ENCODE measurements at places on chromosomes 7 and 10.
A peak's percentile ranks its signal among the peaks of the same experiment; 100 is the strongest.

- no peak for DNase-seq
Observed at GRCh38 chr10:130261306-130261705, 125.1 kb downstream of the GLRX3 start.

GRCh38 chr7:26863518-26864308, 677 bp downstream of the SKAP2 start:
- DNase-seq, result no peak

DNA sequence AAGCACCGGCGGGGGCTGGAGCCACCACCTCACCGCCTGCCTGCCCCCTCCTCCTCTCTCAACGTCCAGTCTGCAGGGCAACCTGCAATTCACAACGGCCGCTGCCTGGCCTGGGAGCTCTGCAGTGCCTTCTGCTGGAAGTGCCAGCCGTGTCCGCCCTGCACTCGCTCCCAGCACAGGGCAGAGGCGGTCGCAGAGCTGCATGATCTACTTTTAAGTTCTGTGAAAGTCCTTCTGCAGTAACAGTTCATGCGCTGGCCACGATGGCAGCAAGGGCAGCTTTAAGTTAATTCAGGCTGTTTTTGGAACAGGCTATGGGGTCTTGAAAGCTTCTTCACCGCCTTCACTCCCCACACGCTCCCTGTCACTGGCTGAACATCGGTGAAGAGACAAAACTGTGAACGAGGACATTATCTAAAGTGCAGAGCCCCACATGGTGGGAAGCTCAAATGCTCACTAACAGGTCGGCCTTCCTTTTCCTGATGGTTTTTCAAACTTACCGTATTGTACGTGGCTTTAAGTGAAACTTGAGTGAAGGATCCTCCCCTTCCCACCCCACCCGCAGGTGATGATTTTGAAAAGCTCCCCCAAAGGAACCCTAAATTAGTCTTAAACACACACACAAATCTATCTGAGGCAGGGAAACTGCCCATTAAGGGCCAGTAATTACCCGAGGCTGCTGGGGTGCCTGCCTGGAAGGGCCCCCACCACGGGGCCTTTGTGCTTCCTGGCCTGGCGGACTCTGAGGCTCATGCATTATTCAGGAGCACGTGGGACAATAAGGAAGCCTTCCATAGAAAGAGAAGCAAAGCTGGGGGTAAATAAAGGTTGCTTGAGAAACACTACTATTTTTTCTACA, 504.3 kb downstream of the DNAJB6 start:
- DNase-seq, result no peak

- peak; percentile 53 for DNase-seq
Observed at GRCh38 chr7:47335557-47336471, 246.1 kb downstream of the TNS3 start.

GRCh38 chr10:70578371-70578947, 24.1 kb downstream of the PRF1 start:
- no peak for DNase-seq

GRCh38 chr10:13891128-13892000, 304.6 kb downstream of the PRPF18 start:
- no peak for DNase-seq

- DNase-seq, result no peak
Observed at GRCh38 chr7:19982841-19983835, 209.7 kb upstream of the TMEM196 start.

GRCh38 chr7:105439174-105439893, 50.6 kb upstream of the SRPK2 start:
- DNase-seq, result no peak

DNA sequence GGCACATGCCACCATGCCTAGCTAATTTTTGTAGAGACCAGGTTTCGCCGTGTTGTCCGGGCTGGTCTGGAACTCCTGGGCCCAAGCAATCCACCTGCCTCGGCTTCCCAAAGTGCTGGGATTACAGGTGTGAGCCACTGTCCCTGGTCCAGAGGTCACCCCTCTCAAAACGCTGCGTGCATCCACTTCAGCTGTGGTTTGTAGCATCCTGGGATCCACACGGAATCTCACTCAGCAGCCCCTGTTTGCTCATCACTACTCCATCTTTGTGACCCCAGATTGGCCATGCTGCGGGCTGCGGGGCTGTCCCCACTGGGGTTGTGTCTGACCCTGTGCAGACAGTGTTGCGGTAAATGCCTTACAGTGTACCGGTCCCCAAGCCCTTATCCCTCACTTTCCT, 3.5 kb downstream of the INPP5A start:
- no peak for DNase-seq

GRCh38 chr7:17584822-17585221, 286.4 kb downstream of the AHR start:
- DNase-seq, result no peak

DNA sequence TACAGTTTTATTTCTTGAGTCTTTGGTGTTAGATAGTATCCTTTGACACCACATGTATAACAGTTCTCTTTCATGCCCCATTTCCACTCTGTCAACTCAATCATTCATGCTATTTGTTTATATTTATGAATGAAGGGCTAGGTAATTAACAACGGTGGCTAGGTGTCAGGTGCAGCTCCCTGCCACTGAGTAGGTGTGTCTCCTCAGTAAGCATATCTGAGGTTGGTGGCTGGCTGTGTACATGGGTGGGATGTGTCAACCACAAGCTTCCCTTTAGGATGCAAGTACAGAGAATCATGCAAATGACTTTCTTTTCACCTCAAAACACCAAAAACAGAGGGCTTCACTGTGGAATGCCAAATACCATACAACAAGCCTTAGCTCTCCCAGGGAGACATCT, 83.4 kb downstream of the ZNF365 start:
- DNase-seq, result no peak

DNA sequence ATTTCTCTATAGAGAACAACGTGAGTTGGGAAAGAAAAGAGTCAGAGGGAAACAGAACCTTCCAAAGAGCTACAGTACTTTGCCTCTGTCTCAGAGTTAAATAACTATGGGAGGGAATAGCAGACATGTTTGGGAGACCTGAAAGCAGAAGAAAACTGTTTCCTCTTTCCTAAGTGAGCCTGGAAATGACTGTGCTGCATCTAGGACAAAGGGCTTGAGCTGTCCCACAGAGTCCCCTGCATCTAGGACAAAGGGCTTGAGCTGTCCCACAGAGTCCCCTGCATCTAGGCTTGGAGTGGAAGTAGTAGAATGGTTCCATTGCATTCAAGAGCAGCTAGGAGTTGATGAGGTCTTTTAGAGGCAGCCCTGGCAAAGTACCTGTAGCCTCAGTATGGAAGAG, 149.7 kb downstream of the DKK1 start:
- DNase-seq, result no peak

GRCh38 chr10:73998623-73998928, 660 bp downstream of the VCL start:
- DNase-seq, result no peak

DNA sequence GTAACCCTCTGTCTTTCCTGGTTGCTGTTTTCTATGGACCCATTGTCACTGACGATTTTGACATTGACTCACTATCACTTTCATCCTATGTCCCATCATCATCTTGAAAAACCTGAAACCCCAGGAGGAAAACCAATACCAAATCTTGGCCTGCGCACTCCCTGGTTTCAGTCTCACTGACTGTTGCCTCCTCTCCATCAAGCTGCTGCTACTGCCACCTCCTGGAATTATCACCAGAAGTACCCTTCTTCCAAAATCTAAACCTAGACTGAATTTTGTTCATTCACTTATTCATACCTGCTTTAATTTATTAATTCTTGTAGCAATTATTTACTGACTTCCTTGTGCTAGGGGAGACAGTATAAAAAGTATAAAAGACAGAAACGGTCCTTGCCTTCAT, 44.5 kb upstream of the ACBD5 start:
- DNase-seq, result no peak

GRCh38 chr7:117530390-117530789, 50.6 kb downstream of the CFTR start:
- DNase-seq, result no peak

DNA sequence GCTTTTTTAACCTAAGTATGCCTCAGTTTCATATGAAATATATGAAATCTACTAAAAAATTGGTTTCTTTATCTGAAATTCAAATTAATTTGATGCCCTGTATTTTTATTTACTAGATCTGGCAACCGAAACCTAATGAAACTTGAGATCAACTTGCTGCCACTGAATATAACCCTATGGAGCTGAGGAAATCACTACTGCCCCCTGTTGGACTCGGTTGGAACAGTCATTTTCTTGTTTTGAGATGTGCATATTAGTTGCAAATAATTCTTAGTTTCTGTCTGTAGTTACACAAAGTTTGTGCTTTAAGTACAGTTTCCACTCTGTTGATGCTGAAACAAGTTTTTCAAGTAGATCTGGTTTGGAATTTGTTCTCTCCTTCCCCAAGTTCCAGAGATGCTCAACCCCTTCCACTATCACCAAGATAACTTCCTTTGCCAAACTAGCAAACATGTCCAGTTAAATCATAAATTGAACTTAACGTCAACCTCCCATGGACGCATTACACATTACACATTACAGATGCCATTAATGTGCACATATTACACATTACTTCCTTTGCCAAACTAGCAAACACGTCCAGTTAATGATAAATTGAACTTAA, 22.2 kb upstream of the EXOC4 start:
- peak; percentile 50 for DNase-seq

GRCh38 chr7:158103378-158103777, 484.2 kb downstream of the PTPRN2 start:
- no peak for DNase-seq

DNA sequence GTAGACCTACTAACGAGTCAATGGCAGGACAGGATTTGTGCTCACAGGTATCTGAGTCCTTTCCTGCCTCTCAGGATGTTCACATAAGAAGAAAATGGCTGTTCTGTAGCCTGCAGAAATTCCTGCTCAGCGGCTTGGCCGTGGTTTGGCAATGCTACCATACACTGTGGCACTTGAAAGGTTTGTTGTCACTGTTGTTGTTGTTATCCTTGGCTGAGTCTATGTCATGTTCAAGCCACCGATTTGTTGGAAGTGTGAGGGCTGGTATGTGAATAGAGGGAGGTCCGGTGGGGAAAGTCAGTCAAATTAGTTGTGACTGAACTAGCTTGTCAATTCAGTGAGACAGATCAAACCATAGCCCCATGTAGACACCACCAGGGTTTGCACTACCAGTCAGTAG, 199.9 kb downstream of the TRIL start:
- DNase-seq, result no peak

DNA sequence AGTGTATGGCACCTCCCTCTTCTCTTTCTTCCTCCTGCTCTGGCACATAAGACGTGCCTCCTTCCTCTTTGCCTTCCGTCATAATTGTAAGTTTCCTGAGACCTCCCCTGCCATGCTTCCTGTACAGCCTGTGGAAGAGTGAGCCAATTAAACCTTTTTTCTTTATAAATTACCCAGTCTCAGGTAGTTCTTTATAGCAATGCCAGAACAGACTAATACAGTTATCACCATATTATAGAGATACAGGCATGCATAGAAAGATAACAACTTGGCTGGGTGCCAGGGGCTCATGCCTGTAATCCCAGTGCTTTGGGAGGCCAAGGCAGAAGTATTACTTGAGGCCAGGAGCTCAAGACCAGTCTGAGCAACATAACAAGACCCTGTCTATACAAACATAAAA, 53.2 kb downstream of the GCC1 start:
- no peak for DNase-seq

GRCh38 chr10:43065234-43065633, 11.6 kb upstream of the RET start:
- no peak for DNase-seq

DNA sequence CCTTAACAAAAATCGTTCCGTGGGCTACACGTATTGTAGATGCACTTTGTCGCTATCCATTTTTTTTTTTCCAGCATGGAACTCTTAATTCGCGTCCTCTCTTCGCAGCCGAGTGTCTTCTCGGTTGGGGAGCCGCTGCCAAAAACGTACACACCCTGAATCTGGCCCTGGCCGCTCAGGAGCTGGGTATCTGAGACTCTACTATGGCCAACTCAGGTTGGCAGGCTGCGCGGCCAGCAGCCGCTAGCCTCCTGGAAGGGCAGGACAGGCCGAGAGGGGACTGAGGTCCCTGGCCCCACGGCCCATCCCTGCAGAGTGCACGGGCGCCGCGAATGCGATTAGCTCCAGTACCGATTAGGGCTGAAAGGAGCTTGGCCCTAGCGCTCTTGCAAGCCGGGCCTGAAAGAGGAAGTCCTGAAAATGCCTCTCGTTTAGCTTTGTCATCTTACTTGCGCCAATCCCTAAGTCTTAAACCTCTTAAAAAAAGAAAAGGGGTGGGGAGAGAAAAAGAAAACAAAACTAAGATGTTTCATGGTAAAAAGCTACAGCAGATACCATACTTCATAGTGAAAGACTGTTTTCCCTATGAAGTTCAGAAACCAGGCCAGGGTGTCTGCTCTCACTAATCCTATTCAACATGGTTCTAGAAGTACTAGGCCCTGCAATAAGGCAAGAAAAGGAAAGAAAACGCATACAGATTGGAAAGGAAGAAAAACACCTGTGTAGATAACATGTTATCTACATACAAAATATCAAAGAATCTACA, 113.2 kb upstream of the RHEB start:
- DNase-seq, result peak; percentile 33

DNA sequence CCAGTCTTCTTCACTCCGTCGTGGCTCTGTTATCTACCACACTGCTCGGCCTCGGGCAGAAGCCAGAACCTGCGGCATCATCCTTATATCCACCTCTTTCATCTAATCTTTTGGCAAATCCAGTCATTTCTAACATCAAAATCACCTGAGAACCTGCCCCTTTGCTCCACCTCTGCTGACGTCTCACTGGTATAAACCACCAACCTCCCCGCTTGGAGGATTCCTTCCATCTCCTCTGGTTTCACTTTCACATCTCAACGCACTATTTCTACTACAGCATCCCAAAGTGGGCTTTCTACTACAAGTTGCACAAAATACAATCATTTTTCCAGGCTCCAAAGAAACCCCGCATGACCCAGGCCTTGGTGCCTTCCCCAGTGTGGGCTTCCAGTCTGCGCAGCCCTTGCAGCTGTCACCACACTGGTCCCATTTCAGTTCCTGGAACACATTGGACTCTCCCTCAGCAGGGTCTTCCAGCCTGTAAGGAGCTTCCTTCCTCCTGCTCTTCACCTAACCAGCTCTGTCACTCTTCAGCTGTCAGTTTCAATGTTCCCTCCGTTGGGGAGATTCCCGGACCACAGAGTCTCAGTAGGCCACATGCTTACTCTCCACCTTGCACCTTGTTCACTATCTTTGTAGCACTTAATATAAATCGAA, 85.0 kb downstream of the PRKCQ start:
- DNase-seq, result no peak

- DNase-seq, result no peak
Observed at GRCh38 chr10:48821111-48821510, 118.5 kb downstream of the LRRC18 start.

GRCh38 chr7:122123746-122124145, 20.3 kb downstream of the AASS start:
- DNase-seq, result no peak

DNA sequence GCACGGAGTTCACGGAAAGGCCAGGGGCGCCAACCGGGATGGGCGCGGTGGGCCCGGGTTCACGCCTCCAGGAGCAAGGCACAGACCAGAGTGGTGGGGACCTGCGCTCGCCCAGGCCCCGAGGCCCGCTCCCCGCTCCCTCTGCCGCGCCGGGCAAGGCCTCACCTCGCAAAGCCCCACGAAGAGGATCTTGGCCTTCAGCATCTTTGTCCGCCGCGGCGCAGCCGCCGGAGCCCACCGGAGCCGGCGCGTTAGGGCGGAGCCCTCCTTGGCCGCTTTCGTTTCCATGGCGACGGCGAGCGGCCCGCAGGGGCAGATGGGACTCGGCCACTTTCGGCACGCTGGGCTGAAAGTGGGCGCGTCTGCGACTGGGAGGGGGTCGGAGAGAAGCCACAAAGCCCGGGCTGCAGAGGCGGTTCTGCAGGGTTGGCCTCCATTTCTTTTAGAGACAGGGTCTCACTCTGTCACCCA, 944.4 kb upstream of the ZNF722 start:
- no peak for DNase-seq

- DNase-seq, result peak; percentile 27
Observed at GRCh38 chr7:23261843-23262452, 15.4 kb downstream of the GPNMB start.

Data from midbrain (tissue), 1 donor.